ENCODE measurements at places on chromosomes 1 and 21.

GRCh38 chr1:243596431-243597062 is 253.5 kb downstream of the AKT3 start:
- DNase-seq, result no peak

GRCh38 chr1:245181158-245181517 is 26.4 kb downstream of the KIF26B start:
- no peak for DNase-seq

GRCh38 chr1:196075621-196076020 is 532.6 kb downstream of the KCNT2 start:
- no peak for DNase-seq

DNA sequence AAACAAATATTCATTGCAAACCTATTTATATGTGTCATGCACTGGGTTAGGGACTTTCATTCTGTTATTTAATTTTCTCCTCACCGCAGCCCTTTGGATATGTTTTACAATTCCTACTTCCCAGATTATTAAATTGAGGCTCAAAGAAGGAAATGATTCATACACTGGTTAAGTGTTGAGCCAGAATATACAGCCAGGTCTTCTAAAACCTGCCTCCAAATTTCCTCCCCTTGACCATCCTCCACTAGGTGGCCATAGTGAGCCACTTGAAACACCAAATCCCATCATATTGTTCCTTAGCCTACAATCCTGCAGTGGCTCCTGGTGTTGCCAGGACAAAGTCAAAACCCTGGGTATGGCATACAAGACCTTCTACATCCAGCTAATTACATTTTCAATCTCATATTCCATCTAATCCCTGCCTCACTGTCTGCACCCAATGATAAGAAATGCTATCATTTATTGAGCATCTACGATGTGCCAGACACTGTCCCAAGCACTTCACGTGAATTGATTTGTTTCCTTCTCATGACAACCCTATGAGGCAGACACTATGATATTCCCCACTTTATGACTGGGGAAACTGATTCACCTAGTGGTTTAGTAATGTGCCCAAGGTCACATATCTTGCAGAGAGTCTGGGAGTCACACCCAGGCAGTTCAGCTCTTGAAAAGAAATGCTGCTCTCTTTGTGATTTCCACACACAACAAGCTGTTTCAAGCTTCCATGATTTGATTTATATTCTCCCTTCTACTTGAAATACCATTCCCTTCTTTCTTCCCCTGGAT is 23.6 kb upstream of the KIRREL1 start:
- DNase-seq, result no peak

- DNase-seq, result no peak
Measured at GRCh38 chr1:224931605-224932004, 2.1 kb downstream of the DNAH14 start.

DNA sequence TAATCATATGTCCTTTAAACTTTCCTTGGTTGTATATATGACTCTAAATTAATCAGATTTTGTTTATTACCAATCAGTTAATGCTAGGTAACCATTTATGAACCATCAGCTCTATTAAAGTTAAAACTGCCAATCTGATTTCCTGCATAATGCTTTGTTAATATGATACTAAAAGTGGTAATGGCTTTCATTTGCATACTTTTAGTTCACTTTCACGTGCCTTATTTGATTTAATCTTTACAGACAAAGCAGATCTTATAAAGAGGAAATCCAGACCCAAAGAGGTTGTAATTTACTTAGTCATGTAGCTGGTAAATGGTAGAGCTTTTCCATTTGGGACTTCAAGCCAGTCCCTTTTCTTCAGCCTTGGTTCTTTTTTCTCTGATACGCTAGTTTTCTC is 61.3 kb downstream of the CLIC4 start:
- no peak for DNase-seq

All from hypothalamus (tissue), 51 donors.